ENCODE measurements at places on chromosomes 7 and 10.
A peak's percentile ranks its signal among the peaks of the same experiment; 100 is the strongest.

GRCh38 chr7:15723841-15724240 is 37.4 kb upstream of the MEOX2 start:
- no peak for DNase-seq

- no peak for DNase-seq
These were observed 30.1 kb downstream of the RPA3 start for GRCh38 chr7:7688310-7688709.

- DNase-seq = peak; percentile 49
These were observed 59.6 kb downstream of the ADRB1 start for GRCh38 chr10:114103284-114103683.

- DNase-seq = no peak
These were observed 7.5 kb upstream of the ARHGAP22 start for GRCh38 chr10:48612236-48612943.

GRCh38 chr7:132368246-132368900 is 207.9 kb downstream of the PLXNA4 start:
- DNase-seq = no peak

GRCh38 chr10:1180836-1181235 is 124.7 kb downstream of the WDR37 start:
- no peak for DNase-seq

- DNase-seq = peak; percentile 27
These were observed 74.5 kb downstream of the PKD1L1 start for GRCh38 chr7:47873762-47874161.

DNA sequence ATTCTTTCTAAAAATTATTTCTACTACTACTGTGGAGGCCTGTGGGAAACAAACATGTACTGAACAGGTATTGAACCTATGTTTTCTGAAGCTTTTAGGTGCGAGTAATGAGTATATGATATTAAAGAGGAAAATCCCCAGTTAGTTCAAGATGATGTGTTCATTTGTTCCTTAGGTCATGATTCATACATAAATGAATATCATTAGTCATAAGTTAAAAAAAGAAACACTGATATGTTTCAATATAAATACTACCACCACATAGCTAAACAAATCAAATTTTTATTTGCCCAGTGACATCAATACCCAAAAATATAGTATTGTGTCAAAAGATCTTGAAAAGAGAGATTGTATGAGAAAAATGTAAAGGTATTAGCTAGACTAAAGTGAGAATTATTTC is 210.7 kb upstream of the GNAI1 start:
- DNase-seq = no peak

DNA sequence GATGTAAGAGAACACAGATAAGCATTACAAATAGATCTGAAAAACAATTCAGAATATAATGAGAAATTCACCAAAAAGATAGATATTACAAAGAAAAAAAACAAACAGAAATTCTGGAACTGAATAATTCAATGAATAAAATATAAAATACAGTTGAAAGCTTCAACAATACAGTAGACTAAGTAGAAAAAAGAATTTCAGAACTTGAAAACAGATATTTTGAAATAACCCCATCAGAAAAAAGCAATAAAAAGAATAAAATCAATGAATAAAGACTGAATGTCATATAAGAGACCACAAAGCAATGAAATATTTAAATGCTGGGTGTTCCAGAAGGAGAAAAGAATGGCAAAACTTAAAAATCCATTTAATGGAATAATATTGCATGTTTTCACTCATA is 611.4 kb upstream of the GHITM start:
- DNase-seq = no peak

DNA sequence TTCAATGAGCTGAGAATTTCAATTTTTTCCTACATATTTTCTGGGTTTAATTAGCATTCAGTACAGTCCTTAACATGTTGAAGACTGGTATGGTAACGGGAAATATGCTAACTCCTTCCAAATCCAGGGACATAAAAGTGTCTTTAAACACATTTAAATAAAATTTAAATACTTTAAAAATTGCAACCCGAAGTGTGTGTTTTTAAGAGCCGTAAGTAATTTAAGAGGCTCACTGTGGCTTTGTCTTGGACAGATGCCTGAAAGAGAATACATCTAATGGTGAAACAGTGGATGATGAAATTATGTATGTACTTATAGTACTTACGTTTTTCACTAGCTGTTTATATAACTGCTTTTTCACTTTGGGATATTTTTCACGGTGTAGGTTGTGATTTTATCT is 687.3 kb upstream of the CELF2 start:
- no peak for DNase-seq

GRCh38 chr10:12907656-12908055 is 93.9 kb downstream of the CCDC3 start:
- DNase-seq = peak; percentile 9

DNA sequence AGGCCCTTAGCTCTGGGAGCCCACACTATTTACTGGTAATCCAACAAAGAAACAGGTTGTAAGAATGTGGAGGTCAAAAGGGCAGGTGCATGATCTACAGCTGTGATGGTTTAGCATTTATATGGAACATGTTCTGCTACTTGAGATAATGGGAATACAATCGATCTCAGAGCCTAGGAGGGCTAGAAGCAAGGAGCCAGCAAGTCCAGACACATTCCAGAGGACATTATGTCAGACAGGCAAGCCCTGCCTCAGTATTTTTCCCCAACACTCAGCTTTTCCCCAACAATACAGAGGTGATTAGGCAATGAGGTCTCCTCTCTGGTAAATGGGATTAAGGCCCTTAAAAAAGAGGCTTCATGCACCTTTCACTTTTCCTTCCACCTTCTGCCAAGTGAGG is 21.4 kb upstream of the GNAT3 start:
- no peak for DNase-seq

GRCh38 chr10:48976196-48976595 is 36.6 kb upstream of the LRRC18 start:
- DNase-seq = no peak

GRCh38 chr10:3570855-3571266 is 214.1 kb downstream of the KLF6 start:
- no peak for DNase-seq

- DNase-seq = peak; percentile 86
These were observed 535 bp downstream of the ASAH2B start for GRCh38 chr10:50740293-50740648.

- no peak for DNase-seq
These were observed 66.2 kb downstream of the SORCS1 start for GRCh38 chr10:107098326-107098725.

GRCh38 chr7:106419455-106420182 is 134.8 kb upstream of the NAMPT start:
- DNase-seq = no peak

GRCh38 chr7:129136887-129137642 is 7.4 kb upstream of the TSPAN33 start:
- no peak for DNase-seq

- DNase-seq = no peak
These were observed 161.9 kb upstream of the AGK start for GRCh38 chr7:141389140-141389796.

GRCh38 chr7:159011722-159012022 is 133.0 kb downstream of the VIPR2 start:
- no peak for DNase-seq

DNA sequence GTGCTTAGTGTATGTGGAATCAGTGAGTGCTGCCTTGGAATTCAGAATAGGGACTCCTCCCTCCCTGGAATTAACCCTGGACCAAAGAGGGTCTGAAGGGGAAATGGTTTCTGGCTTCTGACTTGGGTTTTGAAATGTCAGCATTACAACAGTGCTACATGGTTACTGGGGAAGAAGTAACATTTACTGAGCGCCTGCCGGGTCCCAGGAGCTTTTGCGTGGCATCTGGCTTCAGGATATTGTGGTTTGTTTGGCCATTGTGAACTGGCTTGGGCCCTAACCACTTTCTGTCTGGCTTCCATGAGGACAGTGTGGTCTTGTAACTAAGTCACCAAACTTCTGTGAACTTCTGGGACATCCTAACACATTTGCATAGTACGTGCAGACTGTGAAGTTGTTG is 21.3 kb downstream of the TSPAN15 start:
- no peak for DNase-seq

- no peak for DNase-seq
These were observed 72.5 kb upstream of the MXI1 start for GRCh38 chr10:110134917-110135316.

DNA sequence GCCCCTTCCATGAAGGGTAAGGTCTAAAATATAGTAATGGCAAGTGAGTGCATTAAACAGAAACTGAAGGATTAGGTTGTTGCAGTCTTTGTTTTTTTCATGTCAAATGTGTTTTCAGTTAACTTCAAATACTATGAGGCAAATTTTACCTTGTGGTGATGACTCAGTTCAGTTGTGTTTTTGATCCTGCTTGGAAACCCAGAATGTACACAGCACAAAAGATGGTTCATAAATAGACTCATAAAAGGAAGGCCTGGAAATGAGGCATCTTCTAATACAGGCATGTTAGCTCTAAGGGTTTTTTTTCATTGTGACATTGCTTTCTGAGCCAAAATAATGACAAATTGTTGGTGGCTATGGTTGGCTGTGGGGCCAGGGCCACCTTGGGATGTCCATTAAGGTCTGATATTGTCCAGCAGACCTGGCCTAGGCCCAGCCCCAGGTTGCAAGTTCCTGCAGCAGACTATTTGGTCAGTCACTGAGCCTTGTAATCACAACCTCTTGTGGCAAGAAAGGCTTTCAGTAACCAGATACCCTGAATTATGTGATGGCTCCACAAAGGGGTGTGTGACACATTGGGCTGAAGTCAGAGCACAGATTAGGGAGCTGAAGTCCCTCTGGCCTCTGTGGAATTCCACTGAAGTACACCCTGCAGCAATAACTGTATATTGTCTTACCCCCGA is 69.0 kb upstream of the SAMD8 start:
- DNase-seq = peak; percentile 73

- DNase-seq = no peak
These were observed 400.9 kb downstream of the SUGCT start for GRCh38 chr7:40535678-40536077.

- no peak for DNase-seq
These were observed 59.3 kb downstream of the ZNF736 start for GRCh38 chr7:64373017-64373416.
